ENCODE measurements at places on chromosomes 13 and 19.

- peak; percentile 90 for DNase-seq
- H3K4me3 ChIP-seq = peak within 1 kb of the TSS; percentile 51
- H3K27me3 ChIP-seq = no peaks in the 10 kb centered on the region
These were observed at the start of gene N4BP2L1 for GRCh38 chr13:32427852-32428580. TSS of gene N4BP2L1 (minus strand) at chr13:32428130. CDS start at chr13:32428082, 48 bp downstream.

- no peak overlapping the region for H3K4me3 ChIP-seq
- H3K36me3 ChIP-seq = no peaks in the 10 kb centered on the region
- DNase-seq = no peak
- no peaks in the 10 kb centered on the region for H3K27me3 ChIP-seq
These were observed 2.5 kb upstream of the DCT start for GRCh38 chr13:94481941-94482340.

DNA sequence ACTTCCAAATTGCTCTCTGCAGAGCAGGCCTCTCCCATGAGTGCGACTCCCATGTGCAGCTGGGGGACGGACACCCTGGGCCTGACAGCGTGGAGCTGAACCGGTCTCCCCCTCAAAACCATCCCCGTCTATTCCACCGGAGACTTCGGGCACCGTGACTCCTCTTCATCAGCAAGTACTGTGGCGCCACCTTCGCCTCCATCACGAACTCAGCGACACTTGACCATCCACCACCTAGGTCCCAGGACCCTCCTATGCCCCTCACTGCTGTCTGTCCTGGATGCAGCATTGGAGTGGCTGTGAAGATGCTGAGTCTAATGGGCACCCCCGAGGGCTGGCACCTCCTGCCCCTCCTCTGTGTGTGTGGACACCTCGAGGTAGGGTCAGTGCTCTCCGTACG lies 20.6 kb downstream of the CILP2 start:
- H3K4me3 ChIP-seq = no peak overlapping the region
- no peaks in the 10 kb centered on the region for H3K27me3 ChIP-seq
- peaks cover 6% of the 10 kb centered on the region for H3K4me1 ChIP-seq
- no peak for DNase-seq
- H3K36me3 ChIP-seq = no peaks in the 10 kb centered on the region

DNA sequence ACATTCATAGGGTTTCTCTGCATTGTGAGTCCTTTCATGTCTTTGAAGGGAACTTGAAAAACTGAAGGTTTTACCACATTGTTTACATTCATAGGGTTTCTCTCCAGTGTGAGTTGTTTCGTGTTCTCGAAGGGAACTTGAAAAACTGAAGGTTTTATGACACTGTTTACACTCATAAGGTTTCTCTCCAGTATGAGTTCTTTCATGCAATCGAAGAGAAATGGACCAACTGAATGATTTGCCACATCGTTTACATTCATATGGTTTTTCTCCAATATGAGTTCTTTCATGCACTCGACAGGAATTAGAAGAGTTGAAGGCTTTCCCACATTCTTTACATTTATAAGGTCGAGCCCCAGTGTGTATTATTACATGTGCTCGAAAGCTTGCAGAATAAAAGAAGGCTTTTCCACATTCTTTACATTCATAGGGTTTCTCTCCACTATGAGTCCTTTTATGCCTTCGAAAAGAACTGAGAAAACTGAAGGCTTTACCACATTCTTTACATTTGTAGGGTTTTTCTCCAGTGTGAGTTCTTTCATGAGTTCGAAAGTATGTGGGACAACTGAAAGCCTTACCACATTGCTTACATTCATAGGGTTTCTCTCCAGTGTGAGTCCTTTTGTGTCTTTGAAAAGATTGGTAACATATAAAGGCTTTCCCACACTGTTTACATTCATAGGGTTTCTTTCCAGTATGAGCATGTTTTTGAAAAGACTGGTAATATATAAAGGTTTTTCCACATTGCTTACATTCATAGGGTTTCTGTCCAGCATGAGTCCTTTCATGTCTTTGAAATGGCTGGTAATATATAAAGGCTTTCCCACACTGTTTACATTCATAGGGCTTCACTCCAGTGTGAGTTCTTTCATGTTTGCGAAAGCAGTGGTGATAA lies 20.7 kb downstream of the ZNF14 start:
- no peaks in the 10 kb centered on the region for H3K4me1 ChIP-seq
- no peak overlapping the region for H3K27ac ChIP-seq
- H3K4me3 ChIP-seq = no peak overlapping the region
- DNase-seq = no peak
- no peaks in the 10 kb centered on the region for H3K27me3 ChIP-seq

- DNase-seq = no peak
- H3K4me3 ChIP-seq = no peak overlapping the region
- no peak overlapping the region for H3K27ac ChIP-seq
These were observed 5.8 kb downstream of the LATS2 start for GRCh38 chr13:21055511-21056045.

DNA sequence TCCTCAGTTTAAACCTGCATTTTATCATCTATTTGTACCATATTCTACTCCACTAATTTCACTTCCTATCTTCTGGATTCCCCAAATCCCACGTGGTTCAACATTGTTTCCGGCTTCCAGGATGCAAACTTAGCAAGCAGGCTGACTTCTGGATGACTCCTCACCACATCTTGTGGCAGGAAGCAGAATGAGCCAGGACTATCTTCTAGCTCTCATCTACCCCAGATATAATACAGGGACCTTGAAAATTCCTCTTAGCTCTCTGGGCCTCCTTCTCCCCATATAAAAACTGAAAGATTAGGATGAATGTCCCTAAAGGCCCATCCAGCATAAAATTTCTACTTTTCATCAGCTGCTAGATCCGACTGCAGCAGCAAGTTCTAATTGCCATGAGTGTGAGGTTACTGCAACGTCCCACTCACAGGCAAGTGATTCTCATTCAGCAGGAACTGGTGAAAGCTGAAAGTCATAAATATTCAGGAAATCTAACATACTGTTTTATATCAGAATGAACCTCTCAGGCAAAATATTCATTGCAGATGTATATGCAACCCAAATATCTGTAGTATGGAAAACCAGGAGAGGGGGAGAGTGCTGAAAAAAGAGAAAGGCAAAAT lies 93.4 kb downstream of the KCTD12 start:
- H3K36me3 ChIP-seq = no peaks in the 10 kb centered on the region
- H3K4me1 ChIP-seq = no peaks in the 10 kb centered on the region
- H3K27ac ChIP-seq = no peak overlapping the region
- no peak overlapping the region for H3K4me3 ChIP-seq

Measured in natural killer cell (primary cell).